ENCODE measurements at places on chromosomes 16 and 17. TPM values are rescaled to one million over a fixed set of nuclear protein-coding genes. Genes with fewer than 3 reads are reported as not detected.

DNA sequence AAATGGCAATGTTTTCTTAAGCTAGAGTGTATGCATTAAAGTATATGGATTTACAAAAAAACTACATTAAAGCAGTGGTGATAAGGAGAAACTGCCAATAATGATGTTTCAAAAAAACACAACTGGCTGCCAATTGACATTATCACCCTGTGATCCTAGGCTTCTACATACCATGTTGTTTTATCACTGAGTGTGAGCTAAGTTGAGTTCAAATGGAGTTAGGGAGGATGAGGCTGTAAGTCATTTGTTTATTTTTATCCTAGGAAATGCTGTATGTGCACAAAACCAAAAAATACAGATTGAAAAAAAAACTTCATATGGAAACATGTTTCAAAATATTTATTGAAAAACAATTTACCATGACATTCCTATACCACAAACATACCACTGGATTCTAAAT lies 22.9 kb downstream of the CHCT1 start:
- DNase-seq = no peak

DNA sequence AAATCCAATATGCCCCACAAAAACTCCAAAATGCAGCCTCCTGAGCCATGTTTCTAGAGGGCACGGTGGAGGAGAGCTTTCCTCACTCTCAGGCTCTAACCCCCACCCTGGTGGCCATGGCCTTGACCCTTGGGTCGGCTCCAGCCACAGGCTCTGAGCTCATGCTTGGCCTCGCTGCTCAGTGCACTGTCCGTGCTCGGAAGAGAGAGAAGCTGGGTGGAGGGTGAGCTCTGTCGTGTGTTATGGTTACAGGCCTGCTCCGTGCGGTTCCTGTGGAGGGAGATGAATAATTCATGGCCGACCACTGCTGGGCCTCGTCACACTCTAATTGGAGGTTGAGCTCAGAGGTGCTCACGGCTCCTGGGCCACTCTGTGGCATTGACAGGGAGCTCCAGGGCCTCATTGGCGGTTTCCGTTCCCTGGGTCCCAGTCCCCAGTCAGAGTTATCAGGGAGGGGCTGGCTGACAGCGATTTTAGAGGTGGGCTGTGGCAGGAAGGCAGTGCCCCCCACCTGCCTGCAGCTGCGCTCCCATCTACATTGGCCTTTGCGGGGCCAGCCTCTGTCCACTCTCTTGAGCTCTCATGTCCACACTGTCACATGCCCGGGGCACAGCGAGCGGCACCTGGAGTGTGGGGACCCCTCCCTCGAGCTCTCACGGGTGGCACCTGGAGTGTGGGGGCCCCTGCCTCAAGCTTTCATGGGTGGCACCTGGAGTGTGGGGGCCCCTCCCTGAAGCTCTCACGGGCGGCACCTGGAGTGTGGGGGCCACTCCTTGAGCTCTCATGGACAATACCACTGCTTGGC lies 24.9 kb downstream of the ACSF3 start:
- DNase-seq = no peak

DNA sequence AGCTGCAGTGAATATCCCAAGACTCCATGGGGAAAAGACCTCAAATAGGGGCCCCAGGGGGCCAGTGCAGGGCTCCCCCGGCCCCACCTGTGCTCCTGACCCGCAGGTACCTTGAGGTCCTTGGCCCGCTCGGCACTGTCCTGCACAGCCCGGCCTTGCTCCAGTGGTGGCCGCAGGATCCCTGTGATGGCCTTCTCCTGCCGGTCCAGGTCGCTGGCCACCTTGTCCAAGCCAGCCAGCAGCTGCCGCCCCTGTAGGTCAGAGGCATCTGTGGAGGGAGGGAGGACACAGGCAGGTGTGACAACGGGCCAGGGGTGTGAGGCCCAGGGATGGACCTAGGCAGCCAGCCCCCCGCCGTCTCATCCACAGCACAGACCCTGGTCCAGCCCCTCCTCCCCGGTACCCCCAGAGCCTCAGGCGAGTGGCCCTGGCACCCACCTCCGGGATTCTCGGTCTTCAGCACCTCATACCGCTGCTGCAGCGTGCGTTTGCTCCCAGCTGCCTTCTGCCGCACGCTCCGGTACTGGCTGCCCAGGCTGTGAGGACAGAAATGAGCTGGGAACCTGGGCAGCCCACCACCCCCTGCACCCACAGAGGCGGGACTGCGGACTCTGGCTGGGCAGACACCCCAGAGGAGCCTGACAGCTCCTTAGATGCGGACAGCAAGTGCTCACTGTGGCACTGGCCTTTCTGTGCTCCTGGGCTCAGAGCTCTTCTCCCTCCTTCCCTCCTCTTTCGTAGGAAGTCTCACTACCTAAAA lies 43.7 kb downstream of the PPL start:
- DNase-seq = no peak

GRCh38 chr17:9446528-9446927 lies 129.1 kb downstream of the STX8 start:
- no peak for DNase-seq

GRCh38 chr16:79395591-79395990 lies 204.9 kb downstream of the MAF start:
- DNase-seq = no peak

GRCh38 chr16:70800311-70800710 lies 647 bp downstream of the VAC14 start:
- no peak for DNase-seq

The LRRC46 gene
- total RNA-seq = 0.28 TPM

Measured in sigmoid colon (tissue), 7 donors.